ENCODE measurements at places on chromosomes 6 and 20. TPM values are rescaled to one million over a fixed set of nuclear protein-coding genes. Genes with fewer than 3 reads are reported as not detected.
A peak's percentile ranks its signal among the peaks of the same experiment; 100 is the strongest.

The E2F1 gene
- total RNA-seq: 0.39 TPM

DNA sequence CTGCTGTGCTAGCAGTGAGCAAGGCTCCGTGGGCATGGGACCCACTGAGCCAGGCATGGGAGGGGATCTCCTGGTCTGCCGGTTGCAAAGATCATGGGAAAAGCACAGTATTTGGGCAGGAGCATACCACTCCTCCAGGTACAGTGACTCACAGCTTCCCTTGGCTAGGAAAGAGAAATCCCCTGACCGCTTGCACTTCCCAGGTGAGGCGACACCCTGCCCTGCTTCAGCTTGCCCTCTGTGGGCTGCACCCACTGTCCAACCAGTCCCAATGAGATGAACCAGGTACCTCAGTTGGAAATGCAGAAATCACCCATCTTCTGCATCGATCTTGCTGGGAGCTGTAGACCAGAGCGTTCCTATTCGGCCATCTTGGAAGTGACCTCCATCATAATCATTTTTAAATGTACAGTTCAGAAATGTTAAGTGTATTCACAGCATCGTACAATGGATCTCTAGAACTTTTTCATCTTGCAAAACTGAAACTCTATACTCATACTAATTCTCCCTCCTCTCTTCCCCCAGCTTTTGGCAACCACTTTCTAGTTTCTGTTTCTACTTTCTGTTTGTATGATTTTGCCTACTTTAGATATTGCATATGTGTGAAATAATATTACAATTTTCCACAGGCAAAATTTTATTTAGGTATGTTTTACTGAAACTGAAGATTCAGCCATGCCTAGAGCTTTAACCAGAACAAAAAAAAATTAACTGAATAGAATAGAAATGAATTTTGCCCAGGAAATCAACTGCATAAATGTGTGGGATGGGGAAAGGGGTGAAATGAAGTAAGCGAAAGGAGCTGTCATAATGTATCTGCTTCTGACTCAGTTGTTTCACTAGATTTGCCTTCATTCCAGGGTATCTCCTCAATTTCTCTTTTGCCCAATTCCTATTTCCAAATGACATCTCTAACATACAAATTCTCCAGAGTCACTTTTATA is 100.0 kb downstream of the RWDD2A start:
- H3K4me1 ChIP-seq: no peaks in the 10 kb centered on the region
- H3K27ac ChIP-seq: no peak overlapping the region
- no peak for DNase-seq
- H3K4me3 ChIP-seq: no peak overlapping the region
- H3K36me3 ChIP-seq: no peaks in the 10 kb centered on the region

The RAB44 gene
- total RNA-seq: not detected

The HTR1E gene
- total RNA-seq: not detected

DNA sequence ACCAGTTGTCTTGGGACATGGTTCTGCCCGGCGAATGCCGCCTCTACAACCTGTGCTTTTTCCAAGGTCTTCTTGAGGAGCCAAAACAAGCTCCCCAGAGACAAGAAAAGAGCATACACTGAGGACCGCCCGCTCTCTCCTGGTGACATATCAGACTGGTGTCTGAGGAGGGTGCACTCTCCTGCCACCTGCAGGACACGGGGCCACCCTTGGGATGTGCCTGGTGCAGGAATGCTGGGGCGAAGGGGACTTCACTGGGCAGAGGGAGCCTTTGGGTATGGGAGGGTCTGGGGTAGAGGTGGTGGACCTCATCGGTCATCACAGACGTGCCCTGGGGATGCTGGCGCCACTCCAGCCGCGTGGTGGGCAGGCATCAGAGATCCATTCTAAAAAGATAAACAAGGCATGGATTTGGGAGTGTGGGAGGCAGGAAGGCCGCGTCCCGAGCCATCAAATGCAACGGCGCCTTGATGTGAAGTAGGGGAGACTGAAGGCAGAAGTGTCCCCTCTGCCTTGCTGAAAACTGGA is 163.3 kb downstream of the CD83 start:
- no peak overlapping the region for H3K4me3 ChIP-seq
- H3K36me3 ChIP-seq: no peaks in the 10 kb centered on the region
- DNase-seq: no peak
- no peaks in the 10 kb centered on the region for H3K27me3 ChIP-seq
- H3K4me1 ChIP-seq: peaks cover 10% of the 10 kb centered on the region

The NKX2-2 gene
- total RNA-seq: not detected

DNA sequence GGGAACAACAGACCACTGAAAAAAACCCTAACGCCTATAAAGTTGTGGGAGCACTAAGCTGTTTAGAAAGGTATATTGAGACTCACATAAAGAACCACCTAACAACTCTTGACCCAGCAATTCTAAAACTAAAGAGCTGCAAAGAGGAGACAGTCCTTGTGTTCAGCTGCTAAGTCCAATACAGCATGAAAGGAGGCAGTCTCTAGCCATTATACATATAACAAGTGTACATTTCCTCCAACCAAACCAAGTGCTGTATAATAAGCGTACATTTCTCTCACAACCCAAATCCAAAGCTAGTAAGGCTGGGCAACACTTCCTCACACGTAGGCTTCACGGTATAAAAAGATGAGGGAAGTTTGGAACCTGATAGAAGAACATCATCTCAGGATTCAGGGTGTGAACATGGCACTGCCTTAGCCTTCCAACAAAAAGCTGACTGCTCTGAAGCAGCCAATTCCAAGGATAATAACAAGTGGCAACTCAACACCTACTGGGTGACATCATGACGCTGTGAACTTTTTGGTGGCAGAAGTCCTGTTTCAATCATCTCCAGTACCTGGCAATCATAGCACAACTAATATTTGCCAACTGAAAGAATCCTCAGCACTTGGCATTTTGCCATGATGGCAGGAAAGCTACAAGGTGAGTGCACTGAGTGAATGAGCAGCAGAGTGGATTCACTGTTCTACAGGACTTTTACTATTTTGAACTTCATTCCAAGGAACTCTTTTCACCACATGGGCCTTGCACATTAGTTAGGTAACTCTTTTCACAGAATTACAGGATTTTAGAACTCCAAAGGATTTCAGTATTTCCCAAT is 16.6 kb downstream of the TBC1D20 start:
- no peak overlapping the region for H3K4me3 ChIP-seq
- peaks cover 44% of the 10 kb centered on the region for H3K36me3 ChIP-seq
- peaks cover 11% of the 10 kb centered on the region for H3K4me1 ChIP-seq
- peak; percentile 59 for DNase-seq
- H3K27me3 ChIP-seq: no peaks in the 10 kb centered on the region
- H3K27ac ChIP-seq: no peak overlapping the region

DNA sequence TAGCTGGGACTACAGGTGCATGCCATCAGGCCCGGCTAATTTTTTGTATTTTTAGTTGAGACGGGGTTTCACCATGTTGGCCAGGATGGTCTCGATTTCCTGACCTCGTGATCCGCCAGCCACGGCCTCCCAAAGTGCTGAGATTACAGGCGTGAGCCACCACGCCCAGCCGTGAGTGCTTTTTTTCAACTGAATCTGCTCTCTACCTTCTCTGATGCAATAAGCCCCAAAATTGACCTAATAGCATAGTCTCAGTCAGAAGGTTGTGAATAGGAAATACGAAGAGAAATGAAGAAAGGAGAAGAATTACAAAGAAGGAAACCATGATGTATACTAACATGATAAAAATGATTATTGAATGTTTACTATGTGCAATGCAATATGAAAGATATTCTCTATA is 33.2 kb downstream of the BEND6 start:
- no peaks in the 10 kb centered on the region for H3K27me3 ChIP-seq
- DNase-seq: no peak
- H3K36me3 ChIP-seq: no peaks in the 10 kb centered on the region
- no peak overlapping the region for H3K4me3 ChIP-seq

DNA sequence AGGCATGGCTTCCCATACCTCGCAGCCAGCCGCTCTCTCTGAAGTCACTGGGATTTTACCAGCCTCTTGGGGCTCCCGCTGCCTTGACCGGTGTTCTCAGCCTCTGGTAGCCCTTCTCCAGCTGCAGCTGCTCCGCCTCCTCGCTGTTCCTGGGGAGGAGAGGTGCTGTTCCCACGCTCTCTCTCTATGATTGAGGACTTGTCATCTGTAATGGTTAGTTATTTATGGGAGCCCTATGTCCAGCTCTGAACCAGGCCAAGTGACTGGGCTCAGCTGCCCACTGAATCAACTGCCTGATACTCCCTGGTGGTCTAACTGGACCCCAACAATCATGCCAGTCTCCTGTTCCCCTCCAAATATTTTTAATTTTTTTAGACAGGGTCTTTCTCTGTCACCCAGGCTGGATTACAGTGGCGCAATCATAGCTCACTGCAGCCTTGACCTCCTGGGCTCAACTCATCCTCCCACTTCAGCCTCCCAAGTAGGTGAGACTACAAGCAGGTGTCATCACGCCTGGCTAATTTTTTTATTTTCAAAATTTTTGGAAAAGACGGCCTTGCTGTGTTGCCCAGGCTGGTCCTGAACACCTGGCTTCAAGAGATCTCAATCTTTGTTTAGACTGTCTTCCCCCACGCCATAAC is 4.8 kb upstream of the SLC4A11 start:
- no peaks in the 10 kb centered on the region for H3K4me1 ChIP-seq
- peaks cover 7% of the 10 kb centered on the region for H3K27me3 ChIP-seq
- no peaks in the 10 kb centered on the region for H3K36me3 ChIP-seq
- H3K27ac ChIP-seq: no peak overlapping the region

The BNIP5 gene
- not detected for total RNA-seq

The ACTL10 gene
- total RNA-seq: 0.20 TPM
